ENCODE measurements at places on chromosomes 1 and 21.
A peak's percentile ranks its signal among the peaks of the same experiment; 100 is the strongest.

GRCh38 chr1:246674049-246674448 is 50.2 kb upstream of the SCCPDH start:
- no peak for DNase-seq

GRCh38 chr21:31262728-31263127 is 81.3 kb downstream of the TIAM1 start:
- no peak for DNase-seq

DNA sequence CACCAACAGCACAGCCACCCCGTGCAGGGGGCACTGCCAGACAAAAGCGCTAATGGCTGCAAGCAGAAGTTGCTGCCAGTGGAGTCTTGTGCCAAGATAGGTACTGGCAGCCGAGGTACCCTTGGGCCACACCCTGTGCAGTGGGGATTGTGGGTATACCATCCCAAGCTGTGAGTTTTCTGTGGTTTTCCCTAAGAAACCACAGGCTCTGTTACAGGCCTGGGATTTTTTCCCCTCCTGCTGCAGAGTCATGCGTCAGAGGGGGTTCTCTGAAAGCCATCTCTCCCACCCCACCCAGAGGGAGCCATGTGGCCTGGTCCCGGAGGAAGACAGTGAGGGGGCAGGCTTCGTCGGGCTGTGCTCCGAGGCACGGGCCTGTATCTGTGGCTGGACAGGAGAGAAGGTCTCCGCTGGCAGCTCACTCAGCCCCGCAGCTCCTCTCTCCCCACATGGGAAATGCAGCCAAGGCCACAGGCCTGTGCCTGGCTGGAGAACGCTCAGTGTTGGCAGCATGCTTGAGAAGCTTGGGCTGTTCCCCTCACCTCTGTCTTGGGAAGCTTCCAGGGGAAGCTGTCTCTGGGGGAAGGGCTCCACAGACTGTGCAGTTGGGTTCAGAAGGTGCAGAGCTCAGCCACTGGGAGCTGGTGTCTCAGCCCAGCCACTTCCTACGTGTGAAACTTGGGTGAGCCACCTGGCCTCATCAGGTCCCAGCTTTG is 42.5 kb downstream of the NEK2 start:
- DNase-seq = peak; percentile 45

DNA sequence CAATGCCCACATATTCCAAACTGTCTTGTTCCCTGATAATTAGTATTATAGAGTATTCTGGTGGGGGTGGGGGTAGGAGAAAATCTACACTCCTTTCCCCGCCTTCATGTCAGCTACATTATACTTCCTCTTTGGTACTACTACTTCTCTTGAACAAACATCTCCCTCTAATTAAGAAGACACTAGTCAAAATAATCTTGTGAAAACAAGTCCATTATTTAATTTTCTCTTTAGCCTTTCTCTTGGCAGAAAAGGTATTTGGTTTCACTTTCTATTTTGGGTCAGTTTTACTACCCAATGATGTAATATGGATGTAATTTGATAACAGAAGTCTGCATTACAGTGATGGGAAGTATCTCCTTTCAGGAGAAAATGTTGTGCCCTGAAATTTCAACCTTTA is 22.5 kb downstream of the NTMT2 start:
- no peak for DNase-seq

DNA sequence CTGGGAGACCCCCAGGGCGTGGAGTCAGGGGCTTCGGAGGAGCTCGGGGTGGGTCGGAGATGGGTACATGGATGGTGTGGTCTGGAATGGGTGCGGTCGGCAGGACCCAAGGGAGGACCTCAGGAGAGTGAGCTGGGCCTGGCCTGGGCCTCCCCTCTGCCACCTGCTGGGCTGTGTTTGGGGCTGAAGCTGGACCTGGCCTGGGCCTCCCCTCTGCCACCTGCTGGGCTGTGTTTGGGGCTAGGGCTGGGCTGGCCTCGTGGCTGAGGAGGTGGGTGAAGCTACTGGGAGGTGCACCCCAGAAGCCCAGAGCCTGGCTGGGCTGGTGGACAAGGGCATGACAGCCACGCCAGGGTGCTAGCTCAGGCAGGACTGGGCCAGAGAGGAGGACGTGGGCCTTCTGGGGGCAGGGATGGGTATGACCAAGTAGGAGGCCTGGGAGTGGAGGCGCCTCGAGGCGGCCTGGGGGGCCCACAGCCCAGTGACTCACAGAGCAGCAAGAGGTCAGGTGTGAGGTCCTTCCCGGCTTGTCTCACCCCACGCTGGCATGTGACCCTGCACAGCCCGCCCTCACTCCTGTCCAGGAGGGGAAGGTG is 14.5 kb downstream of the SAMD11 start:
- peak; percentile 66 for DNase-seq

Measured in suppressor macrophage (primary cell).